Adrenal gland (tissue), 19 donors: ENCODE measurements at places on chromosomes 3 and 15. TPM values are rescaled to one million over a fixed set of nuclear protein-coding genes. Genes with fewer than 3 reads are reported as not detected.

GRCh38 chr3:194298331-194299227, 52.5 kb downstream of the CPN2 start:
- DNase-seq = peak; percentile 17

DNA sequence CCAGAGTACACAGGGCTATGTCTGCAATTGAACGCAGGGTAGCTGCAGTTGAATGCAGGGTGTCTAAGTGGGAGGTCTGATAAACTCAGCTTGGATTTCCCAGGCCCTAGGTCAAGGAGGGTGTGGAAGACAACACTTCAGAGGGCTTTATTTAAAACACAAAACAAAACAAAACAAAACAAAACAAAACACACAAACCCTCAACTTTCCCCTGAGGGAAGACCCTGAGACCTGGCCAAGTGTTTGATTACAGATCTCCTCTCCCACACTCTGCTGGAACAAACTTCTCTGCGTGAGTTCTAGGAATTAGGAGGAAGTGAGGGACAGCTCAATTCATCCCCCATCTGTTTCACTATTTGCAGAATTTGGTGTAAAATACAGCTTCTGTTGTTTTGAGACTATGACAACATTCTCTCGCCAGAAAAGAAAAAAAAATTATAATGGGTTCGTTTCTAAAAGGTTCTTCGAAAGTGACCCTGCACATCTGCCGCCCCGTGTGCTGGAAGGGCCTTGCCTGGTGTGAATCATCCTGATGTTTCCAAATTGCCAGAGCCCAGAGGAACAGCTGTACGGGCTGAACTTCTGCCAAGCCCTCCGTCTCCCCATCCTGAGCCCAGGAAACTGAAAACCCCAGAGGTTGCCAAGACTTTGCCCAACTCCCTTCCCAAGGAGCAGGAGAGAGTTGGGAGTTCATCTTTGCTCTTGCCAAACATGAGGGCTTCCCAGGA, 73.3 kb upstream of the RAD18 start:
- DNase-seq = peak; percentile 67

GRCh38 chr3:10961921-10962320, 30.6 kb upstream of the SLC6A1 start:
- no peak for DNase-seq

GRCh38 chr3:195082811-195083210, 188.1 kb downstream of the XXYLT1 start:
- DNase-seq = no peak

DNA sequence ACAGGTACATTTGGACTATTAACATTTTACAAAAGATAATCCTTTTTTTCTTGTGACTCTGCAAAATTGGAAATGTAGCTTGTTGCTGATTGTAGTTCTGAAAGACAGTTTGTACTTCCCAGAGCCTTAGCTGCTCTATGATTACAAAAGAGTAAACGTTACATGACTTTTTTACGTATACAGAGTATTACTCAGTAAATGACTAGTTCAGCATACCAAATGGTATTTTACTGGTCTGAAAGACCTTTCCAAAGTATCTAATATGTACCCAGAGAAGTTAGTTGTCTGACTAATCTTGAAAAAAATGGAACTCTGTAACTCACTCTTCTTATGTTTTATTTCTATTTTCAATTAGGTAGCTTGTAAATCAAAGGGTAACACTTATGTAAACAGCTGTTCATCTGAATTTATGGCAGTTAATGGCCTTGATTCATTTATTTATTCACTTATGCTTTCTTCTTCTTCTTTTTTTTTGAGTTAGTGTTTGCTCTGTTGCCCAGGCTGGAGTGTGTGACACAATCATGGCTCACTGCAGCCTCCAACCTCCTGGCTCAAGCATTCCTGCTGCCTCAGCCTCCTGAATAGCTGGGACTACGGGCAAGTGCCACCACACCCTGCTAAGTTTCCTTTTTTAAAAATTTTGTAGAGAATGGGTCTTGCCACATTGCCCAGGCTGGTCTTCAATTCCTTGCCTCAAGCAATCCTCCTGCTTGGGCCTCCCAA, 151.7 kb downstream of the C3orf38 start:
- DNase-seq = no peak

DNA sequence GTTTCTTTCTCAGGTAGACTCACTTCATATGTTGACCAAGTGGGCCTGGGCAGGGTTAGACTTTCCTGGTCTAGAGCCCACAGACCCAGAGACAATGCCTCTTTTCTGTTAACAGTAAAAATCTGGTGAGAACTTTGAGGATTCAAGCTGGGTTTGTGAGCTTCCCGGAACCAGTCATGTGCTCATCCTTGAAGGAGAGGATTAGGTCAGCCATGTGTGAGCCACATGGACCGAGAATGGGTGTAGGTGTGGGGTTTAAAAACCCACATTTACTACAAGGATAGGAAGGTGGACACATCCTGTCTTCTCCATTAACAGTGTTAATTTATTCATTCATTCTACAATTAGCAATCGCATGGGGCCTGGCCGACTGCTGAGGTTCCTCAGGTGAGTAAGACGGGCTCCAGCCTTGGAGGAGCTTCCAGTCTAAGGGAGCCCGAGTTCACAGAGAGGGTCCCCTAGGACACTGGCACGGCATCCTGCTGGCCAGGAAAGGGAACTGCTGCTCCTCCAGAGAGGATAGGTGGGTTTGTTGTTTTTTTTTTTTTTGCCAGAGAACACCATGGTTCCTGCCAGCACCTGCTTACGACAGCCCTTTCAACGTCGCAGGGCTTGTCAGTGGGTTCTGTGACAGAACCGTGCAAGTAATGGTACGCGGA, 69.0 kb downstream of the SQOR start:
- DNase-seq = no peak

The GCNT3 gene
- 3.2 TPM for total RNA-seq

The ADGRG7 gene
- total RNA-seq = not detected
